ENCODE measurements at places on chromosomes 2 and 18.

DNA sequence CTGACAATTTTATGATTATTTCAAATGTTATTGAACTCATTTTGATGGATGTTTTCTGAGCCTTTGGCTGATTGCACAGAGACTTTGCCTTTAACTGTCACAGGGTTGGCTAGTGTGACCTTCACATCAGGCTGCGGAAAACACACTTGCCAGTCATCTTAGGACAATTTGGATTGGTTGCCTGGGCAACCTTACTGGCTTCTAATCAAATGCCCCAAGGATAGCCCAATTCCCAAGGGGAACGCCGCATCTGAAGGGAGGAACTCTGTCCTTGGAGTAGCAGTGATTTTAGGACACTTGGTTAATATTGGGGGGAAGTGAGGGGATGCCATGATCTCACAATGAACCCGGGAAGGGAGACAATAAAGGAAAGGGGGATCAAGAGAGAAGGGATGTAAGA, 29.5 kb downstream of the OSBPL6 start:
- DNase-seq: no peak

GRCh38 chr2:191679818-191680600, 2.1 kb downstream of the NABP1 start:
- DNase-seq: no peak

- no peak for DNase-seq
Observed at GRCh38 chr2:221156062-221156734, 415.9 kb downstream of the EPHA4 start.

- DNase-seq: no peak
Observed at GRCh38 chr18:73681912-73682311, 465.7 kb downstream of the FBXO15 start.

DNA sequence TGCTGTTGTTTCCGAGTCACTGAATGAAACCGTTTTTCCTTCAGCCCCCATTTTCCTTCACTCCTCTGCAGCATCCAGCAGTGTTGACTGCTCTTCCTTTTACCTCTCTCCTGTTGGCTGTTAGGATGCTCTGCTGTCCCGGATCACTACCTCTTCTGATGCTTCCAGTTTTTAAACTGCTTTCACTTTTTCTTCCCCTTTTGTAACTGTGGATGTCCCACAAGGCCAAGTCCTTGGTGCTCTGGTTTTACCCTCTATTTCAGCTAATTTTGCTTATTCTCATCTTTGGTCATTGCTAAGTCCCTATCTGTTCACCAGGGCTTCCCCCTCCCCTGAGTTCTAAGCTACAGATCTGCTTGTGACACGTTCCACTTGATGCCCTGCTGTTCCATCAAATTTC, 39.4 kb upstream of the MAP4K3 start:
- no peak for DNase-seq

DNA sequence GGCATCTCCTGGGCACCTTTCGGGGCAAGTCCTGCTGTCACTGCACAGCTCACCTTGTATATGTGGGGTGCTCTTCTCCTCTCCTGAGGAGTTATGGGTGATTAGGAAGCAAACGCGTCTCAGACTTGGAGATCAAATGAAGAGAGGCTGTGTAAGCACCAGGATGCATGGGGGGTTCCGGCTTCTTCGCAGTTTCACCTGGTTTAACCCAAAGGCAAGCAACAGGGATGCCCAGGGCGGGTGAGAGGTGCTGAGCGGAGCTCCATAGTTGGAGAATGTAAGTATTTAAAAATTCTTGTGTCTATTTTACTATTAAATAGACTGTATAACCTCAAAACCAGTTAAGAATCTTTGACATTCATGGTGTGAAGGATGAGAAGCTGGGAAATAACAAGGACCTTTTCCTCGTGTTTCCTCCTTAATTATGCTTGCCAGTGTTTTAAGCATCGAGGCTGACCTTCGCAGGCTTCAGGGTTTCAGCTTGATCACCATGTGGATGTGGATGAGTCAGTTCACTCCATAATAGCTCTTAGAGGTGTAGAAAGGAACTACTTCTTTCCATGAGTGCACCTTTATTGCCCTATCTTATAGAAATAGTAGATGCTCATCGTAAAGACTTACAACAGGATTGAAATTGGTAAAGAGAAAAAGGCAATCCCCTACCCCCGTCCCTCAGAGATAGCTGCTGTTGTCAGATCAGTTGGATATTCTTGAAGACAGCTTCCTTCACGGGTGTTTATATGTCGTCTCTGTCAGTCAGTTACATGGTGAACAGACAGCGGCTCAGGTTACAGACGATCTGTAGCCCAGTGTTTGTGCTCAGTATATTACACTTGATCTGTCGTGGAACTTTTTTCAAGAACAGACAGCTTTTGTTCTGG, 201.1 kb downstream of the AGAP1 start:
- DNase-seq: no peak

GRCh38 chr2:69495008-69495407, 57.8 kb upstream of the NFU1 start:
- DNase-seq: no peak

DNA sequence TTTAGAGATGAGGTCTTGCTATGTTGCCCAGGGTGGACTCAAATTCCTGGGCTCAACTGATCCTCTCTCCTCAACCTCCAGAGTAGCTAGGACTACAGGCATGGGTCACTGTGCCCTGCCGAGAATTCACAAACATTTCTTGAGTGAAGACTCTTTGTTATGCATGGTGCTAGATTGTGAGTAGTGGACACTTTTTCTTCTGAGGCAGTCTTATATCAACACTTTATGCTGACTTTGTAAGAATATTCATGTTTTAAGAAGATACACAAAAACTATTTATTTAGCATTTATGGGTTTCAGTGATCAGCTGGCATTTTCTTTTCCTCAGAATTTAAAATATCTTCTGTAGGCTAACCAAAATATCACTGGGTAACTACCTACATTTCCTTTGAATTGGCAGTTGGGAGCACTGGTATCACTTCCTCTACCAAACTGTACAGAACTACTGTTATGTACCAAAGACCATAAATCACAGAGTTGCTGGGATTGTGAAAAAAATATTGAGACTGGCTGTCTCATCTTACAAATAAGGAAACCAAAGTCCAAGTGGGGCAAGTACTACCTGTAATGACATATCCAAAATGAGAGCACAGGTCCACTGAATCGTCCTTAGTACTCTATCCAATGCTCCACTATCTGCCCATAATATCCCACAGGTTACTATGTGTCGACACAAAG, 34.0 kb downstream of the DOCK10 start:
- no peak for DNase-seq

GRCh38 chr2:140734992-140735391, 1395.8 kb downstream of the LRP1B start:
- no peak for DNase-seq

DNA sequence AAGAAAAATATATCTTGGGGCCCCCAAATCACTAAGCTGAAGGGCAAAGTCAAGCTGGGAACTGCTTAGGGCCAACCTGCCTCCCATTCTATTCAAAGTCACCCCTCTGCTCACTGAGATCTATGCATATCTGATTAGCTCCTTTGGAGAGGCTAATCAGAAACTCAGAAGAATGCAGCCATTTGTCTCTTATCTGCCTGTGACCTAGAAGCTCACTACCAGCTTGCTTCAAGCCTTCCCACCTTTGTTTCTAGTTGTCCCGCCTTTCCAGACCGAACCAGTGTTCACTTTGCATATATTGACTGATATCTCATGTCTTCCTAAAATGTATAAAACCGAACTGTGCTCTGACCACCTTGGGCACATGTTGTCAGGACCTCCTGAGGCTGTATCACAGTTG, 479.4 kb downstream of the METTL4 start:
- no peak for DNase-seq

DNA sequence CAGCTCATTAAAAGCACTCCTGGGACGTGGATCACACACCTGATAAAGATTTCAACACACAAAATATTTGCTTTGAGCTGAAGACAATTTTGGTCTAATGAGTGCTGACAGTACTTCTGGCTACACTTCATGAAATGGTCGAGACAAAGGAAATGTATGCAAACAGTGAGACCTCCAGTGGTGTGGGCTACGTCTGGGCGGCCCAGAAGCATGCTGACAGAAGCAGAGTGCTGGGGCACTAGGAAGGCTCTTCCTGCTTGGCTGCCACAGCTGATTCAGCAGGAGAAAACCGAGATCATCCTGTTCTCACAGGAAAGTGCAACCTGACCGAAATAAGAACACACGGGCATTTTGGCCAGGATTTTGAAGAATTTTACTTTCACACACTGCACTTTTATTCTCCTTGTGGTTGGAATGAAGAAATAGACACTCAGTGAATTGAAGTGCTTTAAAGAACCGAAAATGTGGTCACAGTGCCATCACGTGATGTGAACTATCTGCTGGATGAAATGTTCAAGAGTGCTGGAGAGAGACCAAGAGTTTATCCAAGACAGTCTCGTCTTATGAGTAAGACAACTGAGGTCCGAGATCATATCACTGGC, 149.5 kb downstream of the CCBE1 start:
- DNase-seq: no peak

GRCh38 chr2:9336576-9337314, 86.6 kb downstream of the ITGB1BP1 start:
- peak; percentile 77 for DNase-seq

- DNase-seq: no peak
Observed at GRCh38 chr2:10330700-10331026, 28.0 kb downstream of the HPCAL1 start.

DNA sequence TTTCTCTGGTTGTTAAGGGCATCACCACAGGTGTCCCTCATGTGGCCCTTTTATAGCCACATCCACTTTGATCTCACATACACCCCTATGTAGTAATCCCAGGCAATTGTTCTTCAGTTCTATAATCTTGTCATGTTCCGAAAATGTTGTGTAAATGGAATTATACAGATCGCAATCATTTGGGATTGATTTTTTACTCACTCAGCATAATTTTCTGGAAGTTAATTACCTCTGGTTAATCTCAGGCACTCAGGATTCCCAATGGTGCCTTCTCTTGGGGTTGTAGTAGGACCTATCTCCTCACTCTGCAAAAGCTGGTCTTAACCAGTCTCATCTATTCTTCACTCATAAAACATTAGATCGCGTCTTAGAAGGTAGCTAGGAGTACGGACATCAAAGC, 1549.6 kb upstream of the DDX18 start:
- DNase-seq: no peak

DNA sequence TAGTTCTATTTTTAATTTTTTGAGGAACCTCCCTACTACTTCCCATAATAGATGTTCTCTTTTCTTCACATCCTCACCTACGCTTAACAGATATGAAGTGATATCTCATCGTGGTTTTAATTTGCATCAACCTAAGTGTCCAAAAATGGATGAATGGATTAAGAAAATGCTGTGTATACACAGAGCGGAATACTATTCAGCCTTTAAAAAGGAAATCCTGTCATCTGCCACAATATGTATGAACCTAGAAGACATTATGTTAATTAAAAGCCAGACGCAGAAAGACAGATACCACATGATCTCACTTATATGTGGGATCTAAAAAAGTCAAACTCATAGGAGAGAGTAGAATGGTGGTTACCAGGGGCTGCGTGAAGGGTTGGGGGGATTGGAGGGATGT, 113.0 kb downstream of the PTRHD1 start:
- DNase-seq: no peak

Measured in right hindlimb (tissue), 1 donor.